ENCODE measurements at places on chromosomes 11 and 22.

DNA sequence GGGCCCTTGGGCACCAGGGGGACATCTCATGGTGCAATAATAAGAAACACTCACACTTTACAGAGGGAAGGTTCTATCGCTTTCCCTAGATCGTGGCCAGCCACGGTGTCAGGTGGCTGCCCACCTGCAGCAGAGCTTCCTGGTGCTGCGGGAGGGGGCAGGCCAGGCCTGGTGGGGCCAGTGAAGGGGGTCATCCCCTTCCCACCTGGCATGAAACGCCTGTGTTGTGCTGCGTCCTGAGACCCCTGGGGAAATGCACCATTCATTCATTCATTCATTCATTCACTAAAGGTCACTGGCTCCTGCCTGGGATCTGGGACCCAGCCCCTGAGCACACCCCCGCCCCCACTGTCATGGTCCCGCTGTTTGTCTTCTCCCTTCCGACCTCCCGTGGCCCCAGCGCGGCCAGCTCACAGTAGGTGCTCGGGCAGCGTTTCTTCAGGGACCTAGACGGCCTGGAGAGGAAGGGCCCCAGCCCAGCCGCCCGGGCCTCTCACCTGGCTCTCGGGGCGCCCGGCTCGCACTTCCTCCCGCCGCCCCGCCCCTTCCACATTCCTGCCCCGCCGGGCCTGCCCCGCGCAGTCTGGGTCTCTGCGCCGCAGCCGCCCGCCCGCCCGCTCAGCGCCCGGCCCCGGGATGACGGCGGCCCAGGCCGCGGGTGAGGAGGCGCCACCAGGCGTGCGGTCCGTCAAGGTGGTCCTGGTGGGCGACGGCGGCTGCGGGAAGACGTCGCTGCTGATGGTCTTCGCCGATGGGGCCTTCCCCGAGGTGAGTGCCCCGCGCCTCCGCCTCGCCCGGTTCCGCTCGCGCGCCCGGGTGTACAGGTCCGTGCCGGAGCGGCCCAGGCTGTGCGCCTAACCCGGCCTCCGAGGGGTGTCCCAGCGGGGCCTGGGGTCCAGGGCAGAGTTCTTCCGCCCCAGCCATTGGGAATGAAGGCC, at the start of gene RHOD:
Gene RHOD, plus strand, starts transcription at position 581 of the 938 bp plus-strand sequence. Its CDS starts 56 bp downstream, at position 637.
- no peak for DNase-seq

DNA sequence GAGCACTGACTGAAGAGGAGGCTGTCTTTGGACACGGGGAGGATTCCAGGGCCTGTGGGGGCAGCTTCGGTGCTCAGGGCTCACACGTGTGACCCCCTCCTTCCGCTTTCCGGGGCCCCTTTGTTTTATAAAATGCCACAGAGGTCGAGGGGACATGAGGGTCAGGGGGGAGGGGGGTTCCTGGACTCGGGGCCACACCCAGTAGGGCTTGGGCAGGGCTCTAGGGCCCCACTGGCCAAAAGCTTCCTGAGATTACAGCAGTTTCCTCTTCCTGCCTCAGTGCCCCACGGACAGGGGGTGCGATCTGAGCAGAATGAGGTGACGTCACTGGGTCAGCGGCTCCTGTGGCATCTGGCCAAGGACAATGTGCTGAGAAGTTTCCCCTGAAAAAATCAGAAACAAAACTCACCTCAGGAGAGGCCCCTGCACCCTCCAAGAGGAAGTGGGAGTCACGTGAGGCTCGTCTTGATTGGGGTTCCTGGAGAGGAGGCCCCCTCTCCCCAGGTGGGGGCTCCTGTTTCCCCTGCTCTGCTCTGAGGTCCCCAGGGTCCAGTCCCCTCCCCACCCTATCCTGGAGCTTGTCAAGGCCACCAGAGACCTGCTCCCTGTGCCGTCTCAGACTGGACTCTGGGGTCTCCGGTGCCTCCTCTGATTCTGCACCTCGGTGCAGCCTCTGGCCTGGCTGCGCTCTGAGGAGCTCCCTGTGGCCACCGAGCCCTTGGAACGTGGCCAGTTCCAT, 6.4 kb upstream of the IFITM3 start:
- no peak for DNase-seq

DNA sequence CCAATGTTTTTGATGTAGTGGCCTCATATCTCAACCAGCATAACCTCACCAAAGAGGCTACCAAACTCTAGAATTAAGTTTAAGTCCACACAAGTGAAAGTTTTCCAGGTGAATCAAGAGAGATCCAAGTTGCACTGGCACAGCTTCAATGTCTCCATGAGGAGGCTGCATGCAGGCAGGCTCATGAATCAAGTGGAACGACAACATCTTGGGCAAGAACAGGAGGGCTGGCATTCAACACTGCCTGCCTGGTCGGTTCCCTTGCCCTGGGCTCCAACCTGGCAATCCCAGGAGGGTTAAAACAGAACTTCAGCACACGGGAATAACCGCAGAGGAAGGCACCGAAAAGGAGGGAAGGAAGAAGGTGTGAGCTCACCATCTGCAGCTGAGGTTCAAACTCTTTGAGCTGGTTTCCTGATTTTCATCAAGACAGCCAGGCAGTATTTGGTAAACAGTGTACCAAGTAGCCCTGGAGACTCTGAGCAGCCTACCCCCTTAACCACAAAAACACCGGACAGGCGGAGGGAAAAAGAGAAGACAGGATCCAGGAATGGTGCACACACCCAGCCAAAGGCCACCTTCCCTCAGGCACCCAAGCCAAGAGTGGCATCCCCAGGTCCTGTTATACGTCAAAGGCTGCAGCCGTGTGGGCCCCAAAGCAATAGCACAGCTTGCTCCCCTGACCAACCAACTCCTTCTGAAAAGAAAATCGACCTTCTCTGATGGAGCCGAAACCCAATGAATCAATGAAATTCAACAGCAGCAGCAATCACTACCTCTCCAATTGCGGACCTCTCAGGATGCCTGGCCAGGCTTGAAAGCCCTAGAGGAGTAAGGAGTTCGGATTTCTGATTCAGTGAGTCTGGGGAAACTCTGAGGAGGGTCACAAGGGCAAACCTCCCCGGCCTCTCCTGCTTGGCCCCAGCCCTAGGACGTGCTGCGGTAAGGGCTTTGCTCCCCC, 1.3 kb downstream of the PACSIN2 start:
- DNase-seq, result no peak

- DNase-seq, result no peak
Measured at GRCh38 chr11:77204754-77205466, 76.9 kb downstream of the MYO7A start.

GRCh38 chr11:113454455-113454854, 20.7 kb downstream of the DRD2 start:
- no peak for DNase-seq

DNA sequence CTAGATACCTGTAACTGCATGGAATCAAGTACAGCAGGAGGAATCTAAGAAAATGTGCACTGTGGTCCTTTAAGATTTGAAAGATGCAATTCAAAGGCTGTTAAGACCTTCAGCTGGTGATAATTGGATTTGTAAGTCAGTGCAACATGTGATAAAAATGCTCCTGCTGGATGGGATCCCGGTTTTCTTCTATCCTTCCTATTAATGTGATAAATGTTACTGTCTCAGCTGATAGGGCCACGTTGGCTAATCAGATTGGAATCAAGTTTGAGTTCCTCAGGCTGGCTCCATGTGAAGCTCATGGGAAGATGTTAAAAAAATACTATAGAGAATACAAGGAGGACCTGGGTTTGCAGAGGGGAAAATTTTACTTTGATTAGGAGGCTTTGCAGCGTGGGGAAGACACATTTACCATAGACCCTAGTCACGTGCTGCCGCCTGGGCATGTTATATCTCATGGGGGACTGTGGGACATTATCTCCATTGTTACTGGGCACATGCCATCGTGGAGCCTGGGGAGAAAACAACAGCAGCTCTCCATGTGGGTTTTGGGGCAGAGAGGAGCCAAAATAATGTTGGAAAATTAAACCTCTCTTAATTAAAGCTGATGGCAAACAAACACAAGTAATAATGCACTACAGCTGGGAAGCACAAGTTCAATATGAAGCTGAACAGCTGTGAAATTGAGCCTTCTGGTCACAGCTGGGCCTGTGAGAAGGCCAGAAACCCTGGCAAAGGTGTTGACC, 652.5 kb downstream of the NTM start:
- no peak for DNase-seq

GRCh38 chr11:112584672-112585071, 324.0 kb upstream of the PLET1 start:
- DNase-seq, result no peak

GRCh38 chr11:95072948-95073347, 6.2 kb downstream of the SRSF8 start:
- no peak for DNase-seq

GRCh38 chr22:19854778-19855503, at the start of the genes GNB1L and RTL10:
Gene GNB1L (minus strand): TSS chr22:19854874. CDS start chr22:19821355, 33,519 bp downstream.
Gene RTL10 (minus strand): TSS chr22:19854874. CDS start chr22:19852261, 2,613 bp downstream.
- DNase-seq, result peak; percentile 100

GRCh38 chr11:19433367-19433766, 192.6 kb upstream of the E2F8 start:
- no peak for DNase-seq

DNA sequence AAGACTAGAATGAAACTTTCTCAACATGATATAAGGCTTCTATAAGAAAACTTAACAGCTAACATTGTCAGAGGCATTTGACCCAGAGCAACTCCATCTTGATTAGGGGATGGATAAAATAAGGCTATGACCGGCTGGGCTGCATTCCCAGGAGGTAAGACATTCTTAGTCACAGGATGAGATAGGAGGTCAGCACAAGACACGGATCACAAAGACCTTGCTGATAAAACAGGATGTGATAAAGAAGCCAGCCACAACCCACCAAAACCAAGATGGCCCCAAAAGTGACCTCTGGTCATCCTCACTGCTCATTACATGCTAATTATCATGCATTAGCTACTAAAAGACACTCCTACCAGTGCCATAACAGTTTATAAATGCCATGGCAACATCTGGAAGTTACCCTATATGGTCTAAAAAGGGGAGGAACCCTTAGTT, 135.2 kb downstream of the TTC28 start:
- DNase-seq, result no peak

DNA sequence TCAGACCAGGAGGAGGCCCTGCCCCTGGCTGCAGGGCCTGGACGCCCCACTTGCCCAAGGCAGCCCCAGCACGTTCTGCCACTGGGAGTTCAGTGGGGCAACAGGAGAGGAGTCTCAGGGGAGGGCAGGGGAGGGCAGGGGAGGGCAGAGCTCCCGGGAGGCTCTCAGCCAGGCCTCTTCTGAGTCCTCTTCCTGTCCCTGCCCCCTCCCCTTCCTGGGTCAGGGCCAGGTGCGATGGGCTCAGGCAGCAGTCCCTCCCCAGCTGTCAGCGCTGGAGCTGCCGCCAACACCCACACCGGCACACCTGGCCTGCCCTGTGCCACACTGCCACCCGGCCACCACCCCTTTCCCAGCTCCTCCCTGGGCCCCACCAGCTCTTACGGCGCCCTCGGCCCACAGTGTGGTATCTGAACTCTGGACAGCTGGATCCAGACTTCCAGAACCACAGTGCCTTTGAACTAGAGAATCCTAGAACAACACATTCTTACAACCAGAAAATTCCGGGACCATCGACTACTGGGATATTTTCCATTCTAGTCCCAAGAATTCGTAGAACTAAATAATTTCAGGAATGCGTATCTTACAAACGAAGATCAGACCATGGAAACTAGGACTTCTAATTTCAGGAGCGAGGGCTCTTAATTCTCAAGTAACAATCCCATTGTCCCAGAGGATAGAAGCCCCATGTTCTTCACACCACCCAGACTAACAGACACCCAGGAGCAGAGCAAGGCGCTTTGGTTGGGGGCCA, 21.8 kb downstream of the RPL3 start:
- no peak for DNase-seq

DNA sequence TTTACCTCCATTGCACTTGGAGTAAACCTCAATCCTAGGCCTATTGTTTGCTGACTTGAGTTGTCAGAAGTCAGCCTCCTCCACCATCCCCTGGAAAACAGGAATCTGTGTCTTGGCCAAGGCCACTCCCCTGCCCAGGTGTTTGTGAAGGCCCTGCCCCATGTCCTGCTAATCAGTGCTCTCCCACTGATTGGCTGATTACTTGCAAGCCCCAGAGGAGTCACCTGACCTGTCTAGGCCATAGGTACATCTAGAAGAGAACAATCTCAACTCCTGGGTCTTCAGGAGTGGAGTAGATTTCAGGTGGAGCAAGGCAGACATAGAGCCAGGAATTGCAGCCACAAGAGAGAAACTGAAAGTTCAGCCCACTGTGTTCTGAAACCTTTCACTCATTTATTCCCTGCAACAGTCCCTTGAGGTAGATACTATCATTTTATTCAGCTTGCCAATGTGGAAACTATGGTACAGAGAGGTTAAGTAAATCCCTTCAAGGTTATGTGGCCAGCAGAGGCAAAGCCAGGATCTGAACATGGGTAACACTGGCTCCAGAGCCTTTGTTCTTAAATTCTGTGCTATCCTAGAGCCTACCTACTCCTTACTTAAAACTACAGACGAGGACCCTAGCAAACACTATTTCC, 10.4 kb downstream of the OAF start:
- DNase-seq, result no peak

DNA sequence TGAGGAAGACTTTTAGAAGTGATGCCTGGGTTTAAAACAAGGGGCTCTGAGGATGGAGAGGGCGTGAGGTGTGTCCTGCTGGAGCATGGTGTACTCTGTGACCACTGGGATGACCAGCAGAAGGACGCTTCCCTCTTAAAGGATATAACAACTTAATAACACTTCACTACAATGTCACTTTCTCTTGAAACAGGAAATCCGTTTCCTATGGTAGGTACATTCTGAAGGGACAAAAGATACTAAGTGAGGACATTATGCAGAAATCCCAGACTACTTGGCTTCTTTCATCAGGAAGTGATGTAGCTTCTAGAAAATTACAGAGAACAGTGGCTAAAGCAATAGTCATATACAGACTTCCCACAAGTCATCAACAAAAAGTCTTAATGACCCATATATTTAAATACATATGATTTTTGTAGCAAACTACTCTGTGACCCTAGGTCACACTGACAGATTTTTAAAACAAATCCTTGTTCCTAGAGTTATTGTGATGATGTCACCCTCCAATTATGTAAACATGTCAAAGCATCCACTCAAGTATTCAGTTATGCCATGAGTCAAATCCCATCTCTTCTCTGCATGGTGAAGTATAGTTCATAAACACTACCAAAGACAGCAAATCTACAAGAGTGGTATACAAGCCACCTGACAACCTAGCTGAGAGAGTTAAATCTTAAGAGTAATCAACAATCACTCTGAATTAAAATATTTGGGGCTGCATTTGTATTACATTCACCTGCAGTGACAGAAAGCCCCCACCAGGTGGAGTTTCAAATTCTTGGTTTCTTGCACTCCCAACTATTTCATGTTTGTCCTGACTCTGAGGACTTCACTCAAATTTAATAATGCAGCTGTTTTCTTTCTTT, 32.8 kb downstream of the PITPNB start:
- DNase-seq, result peak; percentile 57

- DNase-seq, result no peak
Measured at GRCh38 chr11:65107751-65108468, 3.8 kb upstream of the TM7SF2 start.

DNA sequence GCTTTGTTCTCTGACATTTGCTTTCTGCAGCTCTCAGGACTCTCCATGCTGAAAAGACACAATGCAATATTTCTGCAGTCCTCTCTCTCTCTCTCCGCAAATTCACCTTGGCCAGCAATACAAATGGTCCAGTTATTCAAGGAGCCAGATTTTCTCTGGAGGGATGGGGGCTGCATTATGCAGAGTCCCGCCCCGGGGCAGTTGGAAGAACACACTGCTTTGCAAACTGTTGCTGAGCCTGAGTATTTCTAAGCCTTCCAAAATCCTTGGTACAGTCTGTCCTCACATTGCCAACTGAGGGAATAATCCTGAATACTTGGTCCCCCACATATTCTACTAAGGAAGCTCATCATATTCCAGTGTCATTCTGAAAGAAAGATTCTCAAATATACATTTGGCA, 94.3 kb upstream of the ZC3H12C start:
- DNase-seq, result no peak

- DNase-seq, result no peak
Measured at GRCh38 chr11:1300121-1300520, 9.3 kb downstream of the TOLLIP start.

- no peak for DNase-seq
Measured at GRCh38 chr11:20771681-20772080, 102.3 kb downstream of the NELL1 start.
